ENCODE measurements at places on chromosomes 7 and 10.

GRCh38 chr10:72278668-72279393 is 5.1 kb downstream of the DDIT4 start:
- DNase-seq: no peak

GRCh38 chr10:132411561-132412253 is 14.7 kb downstream of the PWWP2B start:
- DNase-seq: no peak

DNA sequence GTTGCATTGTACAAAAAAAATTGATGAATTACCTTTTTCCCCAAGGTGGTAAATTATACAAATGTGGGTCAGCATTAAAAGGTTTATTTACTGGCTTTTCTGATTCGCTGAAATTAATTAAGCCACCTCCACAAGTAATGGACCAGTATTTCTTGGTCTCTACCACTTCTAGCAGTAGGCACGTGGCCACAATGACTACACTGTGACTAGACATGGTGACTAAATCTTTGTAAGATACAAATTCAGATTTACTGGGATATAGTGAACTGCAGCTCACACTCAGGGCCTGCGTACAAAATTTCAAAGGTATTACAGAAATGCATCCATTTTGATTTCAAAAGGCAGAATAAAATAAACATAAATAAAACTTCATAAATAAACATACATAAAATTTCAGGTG is 10.9 kb downstream of the HPSE2 start:
- DNase-seq: no peak

DNA sequence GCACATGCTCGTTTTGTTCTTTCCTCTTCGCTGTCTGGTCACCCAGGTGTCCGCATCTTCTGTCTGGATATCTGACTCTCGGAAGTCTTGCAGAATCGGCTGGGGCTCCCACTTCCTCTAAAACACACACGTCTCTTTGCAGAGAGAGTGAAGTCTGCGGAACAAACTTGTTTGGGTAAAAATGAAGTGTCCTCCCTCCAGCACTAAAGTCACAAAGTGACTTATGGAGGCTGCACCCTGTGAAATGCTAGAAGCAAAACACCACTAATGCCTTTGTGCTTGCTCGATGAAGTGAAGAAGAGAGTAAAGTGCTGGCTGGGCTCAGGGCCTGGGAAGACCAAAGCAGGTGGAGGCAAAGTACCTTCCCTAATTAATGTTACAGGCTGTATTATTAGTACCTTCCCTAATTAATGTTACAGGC is 71.4 kb downstream of the FGFR2 start:
- no peak for DNase-seq

DNA sequence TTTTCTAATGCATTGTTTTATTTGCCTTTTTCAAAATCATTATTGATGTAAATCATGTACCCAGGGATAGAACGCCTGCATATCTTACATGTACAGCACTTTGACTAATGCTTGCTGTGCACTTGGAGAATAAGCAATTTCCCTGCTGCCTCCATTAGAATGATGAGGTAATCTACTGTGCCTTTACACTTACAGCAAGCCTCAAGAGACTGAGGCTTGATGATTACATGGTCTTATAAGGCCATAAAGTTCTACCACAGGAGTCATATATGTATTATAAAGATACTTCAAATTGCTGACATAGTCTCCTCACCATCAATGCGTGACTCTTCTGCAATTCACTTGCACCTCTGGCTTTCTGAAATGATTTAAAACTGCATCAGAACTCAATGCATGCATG is 328.6 kb upstream of the HGF start:
- no peak for DNase-seq

GRCh38 chr10:76631884-76632766 is 1005.5 kb downstream of the KCNMA1 start:
- no peak for DNase-seq

GRCh38 chr7:122643250-122643649 is 55.7 kb downstream of the RNF133 start:
- no peak for DNase-seq

DNA sequence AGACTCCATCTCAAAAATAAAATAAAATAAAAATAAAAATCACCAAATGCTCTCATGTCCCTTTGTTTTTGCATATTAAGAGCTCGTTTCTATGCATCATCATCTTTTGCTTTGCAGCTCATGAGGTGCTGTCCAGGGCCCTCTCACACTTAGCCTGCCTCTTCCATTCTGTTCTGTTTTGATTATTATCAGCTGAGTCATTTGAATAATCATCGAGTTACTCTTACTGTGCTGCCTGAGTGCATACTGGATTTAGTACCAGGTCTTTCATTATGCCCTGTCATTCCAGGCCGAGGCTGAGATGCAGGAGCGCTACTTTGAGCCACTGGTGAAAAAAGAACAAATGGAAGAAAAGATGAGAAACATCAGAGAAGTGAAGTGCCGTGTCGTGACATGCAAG is 33.0 kb downstream of the UCMA start:
- no peak for DNase-seq

Data from activated CD8-positive, alpha-beta memory T cell treated with anti-CD3 and anti-CD28 coated beads for 1 hour (primary cell).